Stimulated activated CD4-positive, alpha-beta T cell treated with anti-CD3 and anti-CD28 coated beads, Interleukin-12 subunit alpha, Interleukin-12 subunit beta, amount 100 ng/mL, for 48 hours (primary cell): ENCODE measurements at places on chromosomes 5 and 9.

DNA sequence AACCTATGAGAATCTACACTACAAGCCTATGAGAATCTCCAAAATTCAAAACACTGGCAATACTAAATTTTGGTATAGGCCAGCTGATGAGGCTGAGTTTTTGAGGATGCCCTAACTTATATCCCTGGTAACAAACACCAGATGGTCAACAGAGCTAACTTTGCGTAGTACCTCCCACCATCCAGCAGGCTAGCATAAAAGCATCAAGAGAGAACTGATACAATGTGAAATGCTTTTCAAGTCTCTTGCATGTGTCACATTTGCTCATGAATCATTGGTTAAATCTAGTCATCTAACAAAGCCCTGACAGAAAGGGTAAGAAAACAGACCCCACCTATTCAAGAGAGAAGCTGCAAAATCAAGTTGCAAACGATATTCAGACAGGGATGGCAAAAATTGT, 1609.7 kb upstream of the CDH9 start:
- DNase-seq, result no peak

- DNase-seq, result no peak
Observed at GRCh38 chr9:88747768-88748167, 212.8 kb downstream of the NXNL2 start.

- no peak for DNase-seq
Observed at GRCh38 chr5:142025637-142026036, 12.8 kb upstream of the GNPDA1 start.

DNA sequence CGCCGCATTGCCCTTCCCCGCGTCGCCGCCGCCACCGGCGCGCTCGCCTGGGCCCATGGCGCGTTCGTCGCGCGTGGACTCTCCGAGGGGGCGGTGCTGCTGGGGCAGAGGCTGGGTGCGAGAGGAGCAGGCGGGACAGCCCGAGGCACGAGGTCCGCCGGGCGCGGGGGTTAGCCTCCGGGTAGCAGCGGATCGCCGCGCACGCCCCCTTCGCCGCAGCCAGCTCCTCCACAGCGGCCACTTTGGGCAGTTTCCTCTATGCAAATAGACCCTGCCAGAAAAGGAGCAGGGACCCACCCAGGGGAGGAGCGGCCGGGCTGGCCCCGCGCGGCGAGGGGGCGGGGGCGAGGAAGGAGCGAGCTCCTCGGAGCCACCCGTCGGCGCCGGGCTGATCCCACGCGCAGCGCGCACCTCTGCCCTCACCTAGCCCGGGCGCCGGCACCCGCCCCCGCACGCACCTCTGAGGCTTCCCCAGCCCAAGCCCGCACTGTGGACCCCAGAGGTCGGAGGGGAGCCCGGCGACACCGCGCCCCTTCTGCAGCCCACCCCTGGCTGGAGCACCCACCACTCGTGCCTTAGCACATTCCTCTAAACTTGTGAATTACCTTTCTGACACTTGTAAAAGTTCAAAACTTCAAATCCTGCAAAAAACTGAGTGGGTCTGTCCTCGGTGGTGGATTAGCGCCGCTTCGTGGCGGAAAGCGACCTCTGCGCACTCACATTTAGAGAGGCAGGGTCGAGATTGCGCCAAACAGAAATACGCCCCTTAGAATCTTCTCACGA, at the start of gene COL23A1:
Gene COL23A1, minus strand, starts transcription at position 253 of the 783 bp plus-strand sequence.
- no peak for DNase-seq

GRCh38 chr5:170861917-170862766, at the start of gene RANBP17:
Gene RANBP17, plus strand, starts transcription at chr5:170862018.
- DNase-seq, result no peak

GRCh38 chr9:77764894-77765780, 117.0 kb upstream of the GNA14 start:
- no peak for DNase-seq

DNA sequence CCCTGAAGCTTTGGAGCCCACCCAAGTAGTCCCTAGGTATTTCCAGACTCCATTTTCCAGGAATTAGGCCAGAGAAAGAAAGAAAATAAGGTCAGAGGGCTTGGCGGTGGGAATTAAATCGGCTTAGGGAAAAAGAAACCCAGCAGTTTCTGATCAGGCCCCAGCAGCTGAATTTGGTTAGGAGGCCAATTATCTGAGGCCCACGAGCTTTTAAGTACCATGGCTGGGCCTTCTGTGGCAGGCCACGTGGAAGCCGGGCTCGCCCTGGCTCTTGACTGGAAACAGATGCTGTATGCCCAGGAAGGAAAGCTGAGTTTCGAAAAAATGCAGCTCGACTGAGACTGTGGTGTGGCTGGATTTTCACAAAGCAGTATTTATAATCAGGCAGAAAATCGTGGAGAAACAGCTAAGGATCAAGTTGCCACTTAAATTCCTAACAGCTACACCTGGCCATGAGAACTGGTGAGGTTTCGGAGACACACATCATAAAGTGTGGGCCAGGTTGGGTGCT, 75.1 kb upstream of the PANK3 start:
- DNase-seq, result no peak

DNA sequence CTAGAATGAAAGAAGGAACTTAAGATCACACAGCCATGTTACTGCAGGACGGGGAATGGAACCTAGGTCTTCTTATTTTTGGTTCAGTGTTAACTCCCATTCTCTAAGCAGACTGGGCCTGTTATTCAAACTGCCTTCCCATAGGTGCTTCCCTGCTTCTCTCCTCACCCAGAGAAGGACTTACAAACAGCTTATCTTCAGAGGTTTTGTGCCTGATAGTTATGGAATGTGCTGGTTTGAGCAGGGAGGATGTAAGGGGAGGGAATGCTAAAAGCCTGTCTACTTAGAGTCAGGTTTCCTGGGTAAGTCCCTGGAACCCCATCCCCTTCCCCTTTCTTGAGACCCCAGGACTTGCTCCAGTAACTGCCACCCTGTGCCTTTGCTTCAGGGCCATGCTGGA, 4.2 kb upstream of the PSMD5 start:
- DNase-seq, result no peak

DNA sequence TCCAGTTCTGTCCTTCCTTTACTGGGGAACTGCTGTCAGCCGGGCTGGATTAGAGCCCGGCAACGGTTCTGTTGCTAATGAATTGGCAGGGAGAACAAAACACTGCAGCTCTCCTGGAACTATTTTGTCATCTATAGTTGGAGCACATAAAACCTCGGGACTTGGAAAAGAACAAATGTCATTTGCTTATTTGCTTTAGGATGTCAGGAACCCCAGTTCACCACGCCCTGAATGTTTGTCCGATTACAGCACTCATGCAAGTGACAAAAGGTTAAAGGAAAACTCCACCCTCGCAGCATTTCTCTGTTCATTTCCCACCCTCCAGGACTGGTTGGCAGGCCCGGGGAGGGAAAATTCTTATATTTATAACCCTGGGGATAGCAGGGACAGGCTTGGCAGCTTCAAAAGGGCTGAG, 66.4 kb upstream of the PLPP1 start:
- DNase-seq, result no peak

GRCh38 chr5:175250426-175250825, 193.6 kb downstream of the DRD1 start:
- DNase-seq, result no peak

DNA sequence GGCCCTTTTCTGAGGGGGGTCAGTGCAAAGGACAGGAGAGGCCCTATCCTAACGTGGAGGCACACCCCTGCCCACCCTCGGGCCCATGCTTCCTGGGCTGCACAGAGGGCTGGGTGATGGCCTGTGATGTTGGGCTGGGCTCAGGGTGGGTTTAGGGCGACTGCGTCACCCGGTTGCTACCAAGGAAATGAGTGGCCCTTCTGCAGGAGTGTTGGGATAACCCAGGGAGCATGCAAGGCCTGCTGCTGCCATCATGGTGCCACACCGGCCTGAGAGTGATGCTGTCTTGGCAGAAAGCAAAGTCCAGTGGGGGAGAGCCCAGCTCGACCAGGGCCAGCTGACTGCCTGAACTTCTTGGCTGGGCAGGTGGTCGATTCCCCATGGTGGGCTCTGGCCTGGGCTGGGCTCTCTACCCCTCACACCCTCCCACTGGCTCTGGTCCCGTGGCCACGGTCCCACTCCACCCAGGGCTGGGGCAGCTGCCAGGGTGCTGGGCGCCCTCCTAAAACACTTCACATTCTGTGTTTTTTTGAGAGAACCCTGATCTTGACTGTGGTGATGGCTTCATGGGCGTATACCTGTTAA, 21.5 kb upstream of the MRNIP start:
- DNase-seq, result no peak

- no peak for DNase-seq
Observed at GRCh38 chr5:167472566-167473108, 818.8 kb upstream of the WWC1 start.

- DNase-seq, result no peak
Observed at GRCh38 chr5:2187687-2188086, 305.0 kb upstream of the IRX4 start.

DNA sequence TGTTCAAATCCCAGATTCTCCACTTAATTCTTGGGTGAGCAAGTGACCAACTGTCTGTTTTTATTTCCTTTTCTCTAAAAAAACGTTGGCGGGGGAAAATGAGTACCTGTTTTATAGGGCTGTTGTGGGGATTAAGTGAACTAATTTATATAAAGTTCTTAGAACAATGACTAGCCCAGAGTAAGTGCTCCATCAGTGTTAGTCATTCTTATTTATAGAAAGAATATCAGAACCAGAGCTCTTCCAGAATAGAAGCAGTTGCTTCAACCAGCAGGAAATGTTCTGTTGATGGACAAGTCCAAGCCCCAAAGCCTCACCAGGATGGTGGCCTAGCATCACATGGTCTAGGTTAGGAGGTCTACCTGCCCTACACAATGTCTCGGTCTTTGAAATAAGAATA, 379.2 kb downstream of the ACTL7B start:
- no peak for DNase-seq

GRCh38 chr5:97606531-97606930, 423.5 kb upstream of the RIOK2 start:
- no peak for DNase-seq

GRCh38 chr5:61755726-61756222, 423.7 kb downstream of the ZSWIM6 start:
- DNase-seq, result no peak

GRCh38 chr9:133256686-133257091, 18.3 kb downstream of the ABO start:
- DNase-seq, result no peak

- DNase-seq, result no peak
Observed at GRCh38 chr9:102922526-102922925, 72.6 kb upstream of the CYLC2 start.

GRCh38 chr9:109238125-109238524, 71.1 kb upstream of the FRRS1L start:
- DNase-seq, result no peak

DNA sequence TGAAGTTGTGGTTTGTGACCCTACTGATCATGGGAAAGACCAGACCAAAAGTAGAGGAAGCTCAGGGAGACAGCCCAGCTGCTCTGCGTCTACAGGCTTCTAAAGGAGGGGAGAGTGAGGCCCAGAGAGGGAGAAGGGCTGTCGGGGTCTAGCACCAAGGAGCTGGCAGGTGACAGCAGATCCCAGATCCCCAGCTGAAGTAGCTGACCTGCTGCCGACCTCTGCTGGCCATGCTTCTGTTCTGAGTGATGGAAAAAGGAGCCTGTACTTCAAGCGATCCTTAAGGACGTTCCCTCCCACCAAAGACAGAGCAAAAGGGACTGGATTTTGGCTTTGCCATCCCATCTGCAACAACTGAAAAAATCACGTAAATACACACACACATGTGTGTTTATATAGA, 22.7 kb upstream of the QSOX2 start:
- DNase-seq, result no peak

GRCh38 chr5:98031496-98031895, 742.0 kb upstream of the RGMB start:
- DNase-seq, result no peak

- DNase-seq, result no peak
Observed at GRCh38 chr5:60651872-60652620, 47.9 kb downstream of the DEPDC1B start.

DNA sequence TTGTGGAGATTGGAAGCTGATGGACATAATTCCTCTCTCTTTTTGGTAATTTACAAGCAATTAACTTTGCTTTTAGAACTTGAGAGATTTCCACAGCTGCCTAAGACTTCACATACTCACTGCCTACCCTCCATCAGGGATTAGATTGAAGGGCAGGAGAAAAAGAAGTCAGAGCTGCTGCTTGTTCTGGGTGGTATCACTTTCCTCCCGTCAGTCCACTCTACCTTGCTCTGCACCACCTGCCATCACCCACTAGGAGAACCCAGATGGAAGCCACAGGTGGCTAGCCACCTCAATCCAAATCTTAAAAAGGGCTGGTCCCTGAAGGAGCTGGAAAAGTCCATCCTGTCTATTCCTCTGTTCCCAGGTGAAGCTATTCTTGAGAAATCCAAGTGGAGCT, 10.5 kb downstream of the IRF1 start:
- no peak for DNase-seq

GRCh38 chr9:126009047-126009446, 261.9 kb downstream of the PBX3 start:
- DNase-seq, result no peak

- DNase-seq, result no peak
Observed at GRCh38 chr5:63164339-63164738, 585.7 kb downstream of the LRRC70 start.

GRCh38 chr9:116706310-116707290, 19.5 kb downstream of the TRIM32 start:
- DNase-seq, result no peak

DNA sequence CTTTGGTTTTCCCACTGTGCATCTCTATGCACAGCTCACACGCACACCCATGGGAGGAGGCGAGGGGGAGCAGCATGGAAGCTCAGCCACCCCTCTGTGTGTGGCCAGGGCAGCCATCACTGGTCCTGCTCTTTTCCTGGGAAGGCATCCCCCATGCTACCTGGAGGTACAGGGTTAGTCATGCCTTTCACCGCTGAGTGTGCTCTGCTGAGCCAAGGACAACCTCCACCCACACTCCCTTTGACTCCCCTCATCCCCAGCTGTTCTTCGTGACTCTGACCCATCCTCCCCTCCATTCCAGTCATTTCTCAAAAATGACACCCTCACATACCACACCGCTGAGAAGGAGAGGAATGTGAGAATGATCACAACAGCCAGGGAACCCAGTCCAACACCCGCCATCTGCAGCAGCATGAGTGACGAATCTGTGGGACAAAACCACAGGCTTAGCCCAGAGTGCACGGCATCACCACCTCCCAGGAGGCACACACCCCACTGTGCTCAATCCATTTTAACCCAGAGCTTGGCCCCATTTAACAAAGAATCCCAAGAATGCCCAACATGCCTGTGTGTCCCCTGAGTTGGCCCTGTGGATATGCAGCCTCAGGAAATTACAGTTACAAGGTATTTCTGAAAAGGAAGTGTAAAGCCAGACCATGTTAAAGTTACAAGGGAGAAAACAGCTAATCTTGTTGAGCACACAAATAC, 133.4 kb downstream of the SUSD1 start:
- no peak for DNase-seq

- no peak for DNase-seq
Observed at GRCh38 chr5:88819301-88819999, 63.5 kb downstream of the MEF2C start.

GRCh38 chr5:14742498-14742897, 78.0 kb downstream of the OTULIN start:
- no peak for DNase-seq
